ENCODE measurements at places on chromosomes 16 and 17.

GRCh38 chr16:14196539-14196938 is 125.4 kb downstream of the MRTFB start:
- no peak for DNase-seq

- DNase-seq = no peak
Measured at GRCh38 chr17:47830396-47831002, 842 bp downstream of the MRPL10 start.

GRCh38 chr17:13428611-13429042 is 173.1 kb downstream of the HS3ST3A1 start:
- DNase-seq = no peak

GRCh38 chr16:50469121-50469743 is 79.0 kb upstream of the NKD1 start:
- DNase-seq = no peak
